ENCODE measurements at places on chromosomes 13 and 19.

DNA sequence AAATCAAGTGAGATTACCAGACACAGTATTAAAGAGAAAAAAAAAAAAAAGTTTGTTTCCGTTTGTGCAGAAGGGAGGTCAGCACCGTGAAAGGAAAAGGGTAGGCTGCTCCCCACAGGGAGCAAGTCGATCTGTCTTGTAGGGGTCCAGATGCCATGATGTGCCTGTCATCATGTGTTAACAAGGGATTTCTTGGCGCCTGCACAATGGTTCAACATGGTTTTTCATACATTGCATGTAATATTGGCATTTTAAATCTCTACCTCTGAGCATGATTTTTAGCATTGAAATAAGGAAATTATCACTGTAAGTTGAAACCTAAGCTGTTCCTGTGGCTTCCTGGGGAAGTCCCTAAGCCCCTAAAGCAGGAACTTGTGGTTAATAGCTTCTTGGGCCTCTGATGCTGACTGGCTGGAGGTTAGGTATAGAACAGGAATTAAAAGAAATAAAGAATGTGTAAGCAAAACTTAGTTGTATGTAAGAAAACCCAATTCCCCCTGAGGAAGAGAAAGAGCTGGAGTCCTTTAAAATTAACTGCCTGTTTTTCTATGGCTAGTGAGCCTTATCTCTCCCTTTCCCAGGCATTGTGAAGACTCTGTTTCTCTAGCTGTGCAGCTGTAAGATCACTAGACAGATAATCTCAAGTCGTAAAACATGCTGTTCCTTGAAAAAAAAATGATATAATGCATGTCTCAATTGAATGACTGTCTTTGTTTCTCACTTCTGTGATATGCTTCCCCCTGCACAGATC, 7.4 kb upstream of the FCGBP start:
- DNase-seq = peak; percentile 90

DNA sequence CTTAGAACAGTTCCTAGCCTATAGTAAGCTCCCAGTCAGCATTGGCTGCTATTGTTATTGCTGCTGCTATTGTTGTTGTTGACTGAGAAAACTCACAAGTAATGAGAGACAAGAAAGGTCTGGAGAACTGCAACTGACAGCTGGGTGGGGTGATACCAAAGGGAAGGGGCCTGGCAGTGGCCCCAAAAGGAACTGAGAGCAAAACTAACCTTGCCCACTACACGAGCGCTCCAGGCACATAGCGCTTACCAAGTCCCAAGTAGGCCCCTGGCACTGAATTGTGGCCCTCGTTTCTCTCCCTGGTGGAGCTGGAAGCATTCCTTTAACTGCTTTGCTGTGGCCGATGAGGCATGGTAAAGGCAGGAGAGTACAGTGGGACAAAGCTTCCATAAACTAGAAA, 59.7 kb downstream of the KCTD12 start:
- no peak for DNase-seq

DNA sequence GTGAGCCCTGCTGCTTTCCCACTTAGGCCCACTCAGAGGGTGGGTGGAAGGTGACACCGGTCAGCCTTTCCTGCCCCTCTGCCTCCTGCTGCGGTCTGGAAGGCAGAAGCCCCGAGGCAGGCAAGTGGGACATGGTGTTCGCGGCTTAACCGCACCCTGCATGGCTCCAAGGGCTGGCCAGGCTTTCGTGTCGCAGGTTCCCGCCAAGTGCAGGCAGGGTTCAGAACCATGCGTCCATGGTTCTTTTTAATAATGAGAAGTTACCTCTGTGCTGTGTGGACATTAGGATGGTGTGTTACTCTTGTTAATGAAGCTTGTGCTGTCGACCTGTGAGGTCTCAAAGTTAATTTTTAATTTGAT, 986 bp downstream of the DGKH start:
- no peak for DNase-seq

DNA sequence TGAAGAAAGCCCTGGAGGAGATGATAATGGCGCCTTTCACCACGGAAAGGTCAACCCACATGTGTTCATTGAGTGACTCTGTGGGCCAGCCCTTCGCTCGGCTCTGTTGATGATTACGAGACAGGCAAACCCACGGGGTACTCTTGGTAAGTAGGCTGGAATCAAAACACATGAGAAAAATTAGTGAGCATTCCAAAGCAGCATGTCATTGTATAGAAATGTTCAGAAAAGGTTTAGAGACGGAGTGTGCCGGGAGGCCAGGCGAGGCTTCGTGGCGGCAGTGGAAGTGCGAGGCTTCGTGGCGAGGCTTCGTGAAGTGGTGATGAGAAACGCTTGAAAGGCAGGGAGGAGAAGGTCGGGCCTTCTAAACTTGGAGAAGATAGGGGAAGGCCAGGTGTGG, 144.3 kb downstream of the ZNF536 start:
- no peak for DNase-seq

DNA sequence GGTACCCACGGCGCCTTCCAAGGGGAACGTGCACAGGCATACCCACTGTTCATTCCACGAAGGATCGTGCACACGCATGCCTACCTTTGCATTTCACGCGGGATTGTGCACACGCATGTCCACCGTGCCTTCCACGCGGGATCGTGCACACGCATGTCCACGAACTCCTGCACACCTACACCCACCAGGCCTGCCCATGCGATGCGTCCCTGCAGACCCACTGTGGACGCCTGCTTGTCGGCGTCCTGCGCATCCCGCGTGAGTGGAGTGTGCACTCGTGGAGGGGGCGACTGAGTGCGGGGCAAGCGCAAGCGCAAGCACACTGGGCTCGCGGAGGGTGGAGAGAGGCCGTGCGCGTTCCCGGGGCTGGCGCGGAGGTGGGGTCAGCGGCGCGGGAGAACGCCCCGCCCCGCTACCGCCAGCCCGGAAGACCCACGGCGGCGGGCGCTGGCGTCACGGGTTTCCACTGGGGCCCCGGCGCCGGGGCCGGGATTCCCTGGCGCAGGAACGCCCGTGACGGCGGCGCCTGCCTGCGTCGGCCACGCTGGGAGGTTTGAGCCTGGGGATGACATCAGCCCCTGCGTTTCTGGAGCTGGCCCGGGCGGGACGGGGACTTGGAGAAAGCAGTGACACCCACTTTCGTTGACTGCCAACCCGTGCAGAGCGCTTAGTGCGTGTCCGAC, 18.7 kb downstream of the GADD45B start:
- peak; percentile 94 for DNase-seq

- DNase-seq = no peak
Measured at GRCh38 chr19:35731353-35731752, 10.9 kb downstream of the IGFLR1 start.

GRCh38 chr19:28519952-28520861, 692.7 kb downstream of the UQCRFS1 start:
- DNase-seq = no peak

DNA sequence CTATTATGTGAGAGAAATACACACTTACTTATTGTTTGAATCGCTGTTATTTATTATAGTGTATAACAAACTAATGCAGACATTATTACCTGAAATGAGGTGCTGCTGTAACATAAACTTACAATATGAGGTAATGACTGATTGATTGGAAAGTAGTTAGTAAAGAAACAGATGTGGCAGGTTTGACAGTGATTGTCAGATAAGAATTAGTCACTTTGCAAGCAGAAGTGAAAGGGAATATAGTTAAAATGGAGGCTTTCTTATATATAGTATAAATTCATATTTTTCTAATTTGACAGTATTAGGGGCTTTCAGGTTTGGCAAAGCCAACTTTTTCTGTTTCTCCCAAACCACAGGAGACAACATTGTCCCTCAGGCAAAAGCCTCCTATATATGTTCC, 20.6 kb downstream of the MIR17HG start:
- no peak for DNase-seq

DNA sequence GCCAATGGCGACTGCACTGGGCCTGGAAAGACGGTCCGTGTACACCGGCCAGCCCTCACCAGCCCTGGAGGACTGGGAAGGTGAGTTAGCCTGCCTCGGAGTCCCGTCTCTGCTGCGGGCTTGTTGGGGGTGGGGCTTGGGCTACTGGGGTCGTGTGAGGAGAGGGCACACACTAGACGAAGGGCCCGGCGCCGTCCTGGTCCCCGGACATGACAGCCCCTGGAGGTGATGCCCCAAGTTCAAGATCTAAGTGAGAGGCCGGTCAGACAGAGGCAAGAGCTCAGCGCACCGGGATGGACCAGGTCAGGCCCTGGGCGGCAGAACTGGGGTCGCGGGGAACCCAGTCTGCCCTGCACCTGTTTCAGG, 1.6 kb downstream of the CILP2 start:
- DNase-seq = no peak

DNA sequence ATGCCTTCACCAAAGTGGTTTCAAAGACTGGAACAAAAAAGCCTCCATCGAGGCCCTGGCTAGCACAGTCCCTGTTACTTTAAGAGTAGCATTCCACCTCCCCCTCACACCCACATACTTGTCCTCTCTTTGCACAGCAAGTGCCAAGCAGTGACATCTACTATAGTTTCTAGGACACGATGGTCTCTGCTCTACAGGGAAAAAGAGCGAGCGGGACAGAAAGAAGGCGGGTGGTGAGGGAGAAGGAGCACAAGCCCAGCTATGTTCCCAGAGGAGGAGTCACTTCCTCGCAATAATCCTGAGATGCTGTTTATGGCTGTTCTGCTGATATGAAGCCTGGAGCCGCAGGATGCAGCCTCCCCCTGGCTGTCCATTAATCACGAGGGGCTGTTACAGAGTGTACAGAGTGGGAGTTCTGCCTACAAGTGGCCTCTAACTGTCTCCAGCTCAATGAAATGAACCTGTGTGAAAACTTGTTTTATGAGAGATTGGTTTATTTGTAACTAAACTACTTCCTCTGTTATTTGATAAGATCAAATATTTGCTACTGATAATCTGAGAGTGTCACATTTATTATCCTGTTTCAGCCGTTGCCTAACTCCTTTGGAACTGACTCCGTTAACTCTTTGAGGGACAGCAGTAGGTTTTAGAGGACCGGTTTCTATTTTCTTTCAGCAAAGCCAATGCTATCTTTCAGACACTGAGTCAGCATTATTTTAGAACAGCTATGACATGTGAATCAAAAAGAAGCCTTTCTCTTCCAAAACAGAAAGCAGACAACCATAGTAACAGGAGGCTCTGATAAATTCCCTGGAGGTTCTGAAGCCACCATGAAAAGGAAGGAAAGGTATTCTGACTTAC, 208.0 kb downstream of the SPRY2 start:
- peak; percentile 48 for DNase-seq

DNA sequence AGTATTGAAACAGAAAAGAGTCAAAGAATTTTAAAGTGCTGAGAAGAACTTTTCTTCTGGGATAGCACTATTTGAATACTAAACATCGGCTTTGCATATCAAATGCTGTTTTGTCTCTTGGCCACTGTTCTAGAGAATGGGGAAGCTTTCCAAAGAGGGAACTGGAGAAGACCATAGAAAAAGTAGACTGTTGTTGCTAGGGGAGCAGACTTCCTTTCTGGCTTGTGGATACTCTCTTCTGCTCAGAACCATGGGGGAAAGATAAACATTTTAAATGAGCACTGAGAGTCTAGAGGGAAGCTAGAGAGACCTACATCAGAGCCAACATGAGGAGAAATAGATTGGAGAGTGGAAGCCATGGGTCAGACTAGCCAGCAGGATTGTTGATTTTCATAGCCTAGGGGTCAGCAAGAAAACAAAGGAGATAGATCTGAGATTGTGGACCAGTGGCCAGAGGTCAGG, 315.7 kb downstream of the KCTD12 start:
- no peak for DNase-seq

- no peak for DNase-seq
Measured at GRCh38 chr13:71249011-71249410, 618.0 kb downstream of the DACH1 start.

DNA sequence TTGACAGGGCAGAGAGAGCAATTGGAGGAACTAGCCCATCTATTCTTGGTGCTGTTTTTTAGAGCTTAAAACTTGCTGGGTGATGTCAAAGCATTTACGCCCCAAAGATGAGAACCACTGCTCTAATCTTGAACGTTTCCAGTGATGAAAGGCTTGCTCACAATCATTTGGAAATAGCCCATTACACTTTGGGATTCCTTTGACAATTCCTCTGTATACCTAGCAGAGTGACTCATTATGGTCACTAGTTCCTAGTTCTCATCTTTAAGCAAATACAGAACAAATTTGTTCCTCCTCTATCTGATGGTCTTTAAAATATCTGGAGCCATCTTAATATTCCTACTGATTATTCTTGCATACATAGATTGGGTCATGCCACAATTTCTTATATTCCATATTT, 112.3 kb downstream of the GPC6 start:
- DNase-seq = no peak

- DNase-seq = no peak
Measured at GRCh38 chr13:42258747-42259146, 13.2 kb upstream of the AKAP11 start.

DNA sequence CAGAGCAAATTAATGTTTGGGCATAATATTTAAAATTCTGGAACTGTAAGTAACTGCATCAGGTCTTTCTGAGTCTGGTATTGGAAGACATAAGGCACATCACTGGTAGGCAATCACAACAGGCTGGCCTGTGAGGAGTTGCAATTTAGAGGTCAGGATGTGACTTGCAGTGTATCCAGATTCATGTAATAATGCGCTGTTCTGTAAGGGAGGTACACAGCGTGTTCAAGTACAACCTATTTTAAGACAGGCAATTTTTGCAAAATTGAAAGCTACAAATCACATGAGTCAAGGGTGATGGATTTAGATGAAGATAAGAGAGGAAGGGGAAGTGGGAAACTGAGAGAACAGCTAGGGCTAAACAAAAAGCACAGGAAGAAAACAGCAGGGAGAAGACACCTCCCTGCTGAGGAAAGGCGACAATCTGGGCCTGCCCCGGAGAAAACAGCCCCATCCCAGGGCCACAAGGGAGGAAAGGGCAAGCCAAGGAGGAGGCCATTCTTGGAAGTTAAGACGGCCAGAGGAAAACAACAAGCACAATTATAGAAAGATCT, 138.1 kb downstream of the LACC1 start:
- no peak for DNase-seq

GRCh38 chr19:29308977-29309590, 96.1 kb upstream of the UQCRFS1 start:
- no peak for DNase-seq

DNA sequence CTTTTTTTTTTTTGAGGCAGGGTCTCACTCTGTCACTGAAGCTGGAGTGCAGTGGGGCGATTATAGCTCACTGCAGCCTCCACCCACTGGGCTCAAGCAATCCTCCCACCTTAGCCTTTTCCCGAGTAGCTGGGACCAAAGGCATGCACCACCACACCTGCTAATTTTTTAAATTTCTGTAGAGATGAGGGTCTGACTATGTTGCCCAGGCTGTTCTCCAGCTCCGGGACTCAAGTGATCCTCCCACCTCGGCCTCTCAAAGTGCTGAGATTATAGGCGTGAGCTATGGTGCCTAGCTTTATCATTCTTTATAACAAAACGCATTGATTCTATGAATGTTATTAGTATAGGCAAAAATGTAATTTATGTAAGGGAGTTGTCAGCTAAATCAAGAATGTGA, 17.9 kb upstream of the LYPD3 start:
- DNase-seq = no peak

- DNase-seq = no peak
Measured at GRCh38 chr13:30819136-30819888, 84.0 kb downstream of the ALOX5AP start.

GRCh38 chr19:29918891-29919290, 23.1 kb upstream of the URI1 start:
- DNase-seq = no peak

GRCh38 chr13:59673286-59673685, 490.4 kb downstream of the DIAPH3 start:
- DNase-seq = no peak

GRCh38 chr19:5037936-5038335, 69.0 kb downstream of the KDM4B start:
- DNase-seq = no peak

All from suppressor macrophage treated with lipopolysaccharide for 1 hour (primary cell).